Thoracic aorta (tissue), 2 donors: ENCODE measurements at places on chromosomes 2 and 18. TPM values are rescaled to one million over a fixed set of nuclear protein-coding genes. Genes with fewer than 3 reads are reported as not detected.

DNA sequence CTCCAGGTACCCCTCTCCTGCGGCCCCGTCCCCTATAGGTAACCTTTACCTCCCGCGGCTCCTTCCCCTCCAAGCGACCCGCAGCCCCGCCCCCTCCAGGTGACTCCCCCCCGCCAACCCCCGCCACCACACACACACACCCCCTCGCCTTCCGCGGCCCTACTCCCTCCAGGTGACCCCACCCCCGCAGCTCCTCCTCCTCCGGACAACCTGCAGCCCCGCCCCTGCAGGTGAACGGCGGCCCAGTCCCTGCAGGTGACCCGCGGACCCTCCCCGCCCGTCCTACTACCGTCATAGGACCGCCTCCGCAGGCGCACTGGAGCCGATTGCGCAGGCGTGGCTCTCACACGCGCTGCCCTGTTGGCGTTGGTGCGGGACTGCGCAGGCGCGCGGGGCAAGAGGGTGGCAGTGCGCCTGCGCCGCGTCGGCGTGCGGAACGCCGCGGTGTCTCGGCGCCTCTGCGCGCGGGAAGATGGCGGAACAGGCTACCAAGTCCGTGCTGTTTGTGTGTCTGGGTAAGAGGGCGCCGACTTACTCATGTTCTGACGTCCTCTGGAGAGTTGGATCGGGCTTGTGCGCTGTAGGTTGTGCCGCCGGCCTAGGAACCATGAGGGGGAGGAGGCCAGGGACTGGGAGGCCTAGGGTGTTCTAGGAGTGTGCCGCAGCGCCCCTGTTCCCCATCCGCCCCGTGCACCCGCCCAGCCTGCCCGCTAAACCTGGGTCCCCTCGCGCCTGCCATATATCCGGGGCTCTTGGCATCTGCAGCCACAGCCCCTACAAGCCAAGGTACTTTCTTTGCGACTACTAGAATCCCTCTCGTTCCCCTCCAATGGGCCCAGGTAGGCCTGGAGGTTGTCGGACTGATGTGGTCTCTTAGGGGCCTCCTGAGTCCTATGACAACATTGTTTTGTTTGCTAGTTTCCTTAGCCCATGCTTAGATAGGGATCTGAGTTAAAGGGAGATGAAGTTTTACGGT lies at the start of gene ACP1:
ACP1 (plus strand) TSS at position 455 of the 976 bp plus-strand sequence; CDS start at position 473, 18 bp downstream.
- peak; percentile 72 for DNase-seq
- peak within 1 kb of the TSS; percentile 85 for H3K4me3 ChIP-seq
- H3K36me3 ChIP-seq = no peaks in the 10 kb centered on the region

- peaks cover 13% of the 10 kb centered on the region for H3K4me1 ChIP-seq
- H3K4me3 ChIP-seq = no peak overlapping the region
- H3K36me3 ChIP-seq = no peaks in the 10 kb centered on the region
- no peaks in the 10 kb centered on the region for H3K27me3 ChIP-seq
- no peak overlapping the region for H3K27ac ChIP-seq
Measured at GRCh38 chr2:9750224-9751215, 92.8 kb upstream of the TAF1B start.

GRCh38 chr2:174807931-174808330 lies 43.7 kb upstream of the CHRNA1 start:
- H3K36me3 ChIP-seq = no peaks in the 10 kb centered on the region
- H3K27me3 ChIP-seq = no peaks in the 10 kb centered on the region
- H3K27ac ChIP-seq = no peak overlapping the region
- DNase-seq = no peak
- no peak overlapping the region for H3K4me3 ChIP-seq

DNA sequence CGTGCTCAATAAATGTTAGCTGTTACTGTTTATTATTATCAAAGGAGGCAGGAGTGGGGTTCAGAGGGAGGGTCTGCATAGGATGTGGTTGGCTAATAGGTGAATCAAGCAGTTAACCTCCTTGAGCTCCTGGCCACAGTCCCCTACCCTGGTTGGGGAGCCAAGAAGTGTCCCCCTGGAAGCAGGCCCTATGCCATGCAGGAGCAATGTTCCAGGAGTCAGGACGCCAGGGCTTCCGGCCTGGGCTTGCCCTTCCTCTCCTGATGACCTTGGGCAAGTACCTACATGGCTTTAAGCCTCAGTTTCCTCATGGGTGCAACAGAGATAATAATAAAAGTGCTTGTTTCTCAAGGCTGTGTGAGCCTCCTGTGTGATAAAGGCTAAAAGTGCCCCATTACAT lies 84.9 kb downstream of the DYSF start:
- H3K27me3 ChIP-seq = no peaks in the 10 kb centered on the region
- no peak for DNase-seq
- H3K27ac ChIP-seq = no peak overlapping the region
- peaks cover 3% of the 10 kb centered on the region for H3K36me3 ChIP-seq
- H3K4me1 ChIP-seq = no peaks in the 10 kb centered on the region

GRCh38 chr18:47485221-47485797 lies 233.8 kb upstream of the SKOR2 start:
- H3K36me3 ChIP-seq = no peaks in the 10 kb centered on the region
- DNase-seq = no peak
- H3K27ac ChIP-seq = no peak overlapping the region
- no peaks in the 10 kb centered on the region for H3K27me3 ChIP-seq
- no peaks in the 10 kb centered on the region for H3K4me1 ChIP-seq

DNA sequence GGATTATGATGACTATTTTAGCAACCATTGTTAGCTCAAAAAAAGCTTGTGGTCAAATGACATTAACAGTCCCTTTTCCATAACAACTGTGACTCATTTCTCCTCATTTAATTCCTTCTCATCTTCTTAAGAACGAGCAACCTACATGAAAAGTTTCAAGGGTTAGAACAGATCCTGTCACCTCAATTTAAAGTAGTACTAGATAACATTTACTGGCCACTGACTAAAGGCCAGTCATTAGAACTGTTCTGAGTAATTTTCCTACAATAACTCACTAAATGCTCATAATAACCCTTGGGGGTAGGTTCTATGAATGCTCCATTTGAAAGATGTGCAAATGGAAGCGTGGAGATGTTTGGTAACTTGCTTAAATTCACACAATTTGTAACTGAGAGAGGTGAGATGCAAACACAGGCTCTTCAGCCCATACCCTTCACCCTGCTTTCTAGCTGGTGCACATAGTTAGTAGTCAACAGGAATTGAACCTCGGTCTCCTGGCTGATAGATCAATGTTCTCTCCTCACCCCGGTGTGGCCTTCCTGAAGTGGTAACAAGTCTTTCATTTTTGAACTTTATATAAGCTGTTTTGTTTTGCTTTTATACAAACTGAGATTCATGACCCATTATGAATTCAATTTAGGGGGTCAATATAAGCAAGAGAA lies 212.5 kb downstream of the SETBP1 start:
- no peak for DNase-seq
- H3K27ac ChIP-seq = no peak overlapping the region
- H3K27me3 ChIP-seq = no peaks in the 10 kb centered on the region
- peaks cover 13% of the 10 kb centered on the region for H3K4me1 ChIP-seq
- H3K4me3 ChIP-seq = no peak overlapping the region

DNA sequence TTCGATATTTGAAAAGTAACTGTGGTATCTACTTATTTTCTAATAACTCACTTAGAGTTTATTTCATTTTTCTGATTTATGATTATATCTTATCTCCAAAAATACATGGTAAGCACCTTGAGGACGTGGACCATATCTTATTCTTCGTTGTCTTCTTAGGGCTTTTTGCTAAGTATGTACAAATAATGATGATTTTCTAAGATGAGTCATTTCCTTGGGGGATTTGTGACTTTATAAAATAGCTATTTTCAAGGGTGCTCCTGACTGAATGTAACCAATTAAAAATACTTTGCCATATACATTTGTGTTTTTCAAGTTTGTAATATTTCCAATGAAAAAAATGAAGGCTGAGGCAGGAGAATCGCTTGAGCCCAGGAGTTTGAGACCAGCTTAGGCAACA lies 56.3 kb downstream of the GREB1L start:
- no peak overlapping the region for H3K27ac ChIP-seq
- peaks cover under 1% of the 10 kb centered on the region for H3K4me1 ChIP-seq
- no peak overlapping the region for H3K4me3 ChIP-seq
- H3K36me3 ChIP-seq = no peaks in the 10 kb centered on the region
- no peak for DNase-seq

DNA sequence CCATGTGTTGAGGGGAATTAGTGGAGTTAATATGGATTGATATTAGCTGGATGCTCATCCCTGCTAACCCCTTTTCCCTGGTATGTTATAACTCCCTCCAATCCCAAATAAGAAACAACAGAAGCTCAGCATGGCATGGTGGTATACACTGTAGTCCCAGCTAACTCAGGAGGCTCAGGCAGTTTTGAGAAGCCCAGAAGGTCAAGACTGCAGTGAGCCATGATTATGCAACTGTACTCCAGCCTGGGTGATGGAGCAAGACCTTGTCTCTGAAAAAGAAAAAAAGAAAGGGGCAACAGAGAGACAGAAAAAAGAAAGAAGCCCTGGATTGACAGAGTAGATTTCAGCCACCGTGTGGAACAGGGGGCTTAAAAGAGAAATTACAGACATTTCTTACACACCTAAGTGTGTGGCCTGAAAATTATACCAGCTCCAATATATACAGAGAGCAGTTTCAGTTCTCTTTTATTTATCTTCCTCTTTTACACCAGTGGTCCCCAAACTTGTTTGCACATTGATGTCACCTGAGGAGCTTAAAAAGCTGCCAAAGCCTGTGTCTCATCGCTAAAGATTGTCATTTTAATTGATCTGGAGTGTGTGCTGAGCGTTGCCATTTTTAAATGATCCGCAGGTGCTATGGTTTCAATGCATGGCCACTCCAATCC lies 203.6 kb downstream of the UBE2E3 start:
- H3K4me3 ChIP-seq = no peak overlapping the region
- H3K4me1 ChIP-seq = no peaks in the 10 kb centered on the region
- no peak overlapping the region for H3K27ac ChIP-seq
- no peaks in the 10 kb centered on the region for H3K27me3 ChIP-seq
- DNase-seq = no peak

DNA sequence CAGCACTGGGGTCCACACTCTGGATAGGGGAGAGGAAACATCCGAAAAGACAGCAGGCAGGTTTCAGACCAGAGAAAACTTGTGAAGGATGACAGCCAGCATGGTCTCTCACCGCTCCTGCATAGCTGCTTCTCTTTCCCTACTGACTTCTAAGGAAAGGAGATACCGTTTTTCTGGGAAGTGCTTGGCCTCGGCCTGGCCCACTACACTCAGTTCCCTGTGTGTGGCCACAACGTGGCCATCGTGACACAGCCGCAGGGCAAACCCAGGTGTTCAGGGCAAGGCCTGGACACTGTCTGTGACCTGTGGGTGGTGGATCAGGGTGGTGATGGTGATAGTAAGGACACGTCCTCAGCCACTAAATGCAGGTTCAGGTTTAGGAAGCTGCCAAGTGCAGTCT lies 34.2 kb upstream of the ACAA2 start:
- no peaks in the 10 kb centered on the region for H3K4me1 ChIP-seq
- H3K4me3 ChIP-seq = no peak overlapping the region
- H3K27ac ChIP-seq = no peak overlapping the region

DNA sequence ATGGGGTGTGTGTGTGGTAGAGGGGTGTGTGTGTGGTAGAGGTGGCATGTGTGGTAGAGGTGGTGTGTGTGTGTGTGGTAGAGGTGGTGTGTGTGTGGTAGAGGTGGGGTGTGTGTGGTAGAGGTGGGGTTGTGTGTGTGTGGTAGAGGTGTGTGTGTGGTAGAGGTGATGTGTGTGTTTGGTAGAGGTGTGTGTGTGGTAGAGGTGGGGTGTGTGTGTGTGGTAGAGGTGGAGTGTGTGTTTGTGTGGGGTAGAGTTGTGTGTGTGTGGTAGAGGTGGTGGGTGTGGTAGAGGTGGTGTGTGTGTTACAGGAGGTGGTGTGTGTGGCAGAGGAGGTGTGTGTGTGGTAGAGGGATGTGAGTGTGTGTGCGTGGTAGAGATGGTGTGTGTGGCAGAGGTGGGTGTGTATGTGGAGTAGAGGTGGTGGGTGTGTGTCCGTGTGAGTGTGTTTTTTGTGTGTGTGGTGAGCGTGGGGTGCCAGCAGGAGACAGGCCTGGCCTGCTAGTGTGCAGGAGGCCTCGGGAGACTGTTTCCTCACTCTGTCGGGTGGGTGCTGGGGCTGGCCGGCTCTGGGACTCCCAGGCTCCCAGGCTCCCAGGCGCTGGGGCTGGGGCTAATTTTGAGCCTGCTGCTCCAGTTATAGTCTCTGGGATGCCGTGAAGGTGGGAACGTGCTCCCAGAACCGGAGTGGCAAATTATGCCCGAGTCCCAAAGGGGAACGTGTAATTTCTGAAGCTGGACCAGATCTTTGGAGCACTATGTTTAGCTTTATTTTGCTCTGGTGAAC lies 165.2 kb downstream of the DYSF start:
- H3K27ac ChIP-seq = peak overlapping the region; percentile 84
- no peaks in the 10 kb centered on the region for H3K27me3 ChIP-seq
- H3K4me1 ChIP-seq = peaks cover 41% of the 10 kb centered on the region
- H3K4me3 ChIP-seq = no peak overlapping the region

- no peak overlapping the region for H3K4me3 ChIP-seq
- H3K27ac ChIP-seq = peak overlapping the region; percentile 12
- no peaks in the 10 kb centered on the region for H3K27me3 ChIP-seq
- H3K4me1 ChIP-seq = peaks cover 31% of the 10 kb centered on the region
Measured at GRCh38 chr2:173997269-173997668, 32.1 kb upstream of the SP3 start.

- H3K4me1 ChIP-seq = no peaks in the 10 kb centered on the region
- no peaks in the 10 kb centered on the region for H3K27me3 ChIP-seq
- H3K4me3 ChIP-seq = no peak overlapping the region
Measured at GRCh38 chr2:54895730-54896129, 154.5 kb downstream of the RTN4 start.

DNA sequence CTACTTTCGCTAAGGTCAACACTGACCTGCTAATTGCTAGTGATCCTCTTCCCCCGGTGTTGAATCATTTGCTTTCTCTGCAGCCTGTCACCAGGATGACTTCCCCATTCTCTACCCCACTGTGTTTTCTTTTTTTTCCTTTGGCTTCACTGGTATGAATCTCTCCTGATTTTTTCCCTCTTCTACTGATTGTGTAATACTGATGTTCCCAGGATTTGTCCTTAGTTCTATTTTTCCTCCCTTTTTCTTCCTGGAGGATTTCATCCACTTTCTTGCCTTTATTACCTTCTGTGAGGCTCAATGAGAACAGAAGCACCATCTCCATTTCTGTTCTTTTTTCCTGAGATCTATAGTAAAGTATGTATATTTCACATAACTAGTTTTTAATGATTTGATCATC lies 14.1 kb upstream of the MSH2 start:
- no peaks in the 10 kb centered on the region for H3K27me3 ChIP-seq
- no peak for DNase-seq
- H3K36me3 ChIP-seq = no peaks in the 10 kb centered on the region
- H3K4me3 ChIP-seq = no peak overlapping the region
- H3K27ac ChIP-seq = no peak overlapping the region

GRCh38 chr2:192398236-192398635 lies 203.5 kb upstream of the TMEFF2 start:
- DNase-seq = no peak
- H3K4me1 ChIP-seq = no peaks in the 10 kb centered on the region
- H3K27me3 ChIP-seq = no peaks in the 10 kb centered on the region
- H3K4me3 ChIP-seq = no peak overlapping the region
- H3K36me3 ChIP-seq = no peaks in the 10 kb centered on the region
- H3K27ac ChIP-seq = no peak overlapping the region

GRCh38 chr2:160415991-160416390 lies 77.6 kb downstream of the RBMS1 start:
- no peak for DNase-seq
- H3K4me3 ChIP-seq = no peak overlapping the region
- no peaks in the 10 kb centered on the region for H3K27me3 ChIP-seq
- no peaks in the 10 kb centered on the region for H3K36me3 ChIP-seq

ACAA2 gene
- 26.5 TPM for total RNA-seq

SRD5A2 gene
- not detected for total RNA-seq

SCN3A gene
- 6.0 TPM for total RNA-seq

FECH gene
- 39.6 TPM for total RNA-seq

C2orf15 gene
- total RNA-seq = not detected

LINC00305 gene
- total RNA-seq = not detected

RTP5 gene
- total RNA-seq = 0.63 TPM

VIL1 gene
- not detected for total RNA-seq

MARS2 gene
- 12.3 TPM for total RNA-seq

SERPINB3 gene
- not detected for total RNA-seq

KIF1A gene
- total RNA-seq = 0.92 TPM

SEC11C gene
- total RNA-seq = 37.4 TPM
